ENCODE measurements at places on chromosomes 5 and 9. TPM values are rescaled to one million over a fixed set of nuclear protein-coding genes. Genes with fewer than 3 reads are reported as not detected.

GRCh38 chr9:2396622-2397285, 224.8 kb upstream of the VLDLR start:
- DNase-seq: no peak

Gene ARHGEF39
- 0.97 TPM for total RNA-seq

DNA sequence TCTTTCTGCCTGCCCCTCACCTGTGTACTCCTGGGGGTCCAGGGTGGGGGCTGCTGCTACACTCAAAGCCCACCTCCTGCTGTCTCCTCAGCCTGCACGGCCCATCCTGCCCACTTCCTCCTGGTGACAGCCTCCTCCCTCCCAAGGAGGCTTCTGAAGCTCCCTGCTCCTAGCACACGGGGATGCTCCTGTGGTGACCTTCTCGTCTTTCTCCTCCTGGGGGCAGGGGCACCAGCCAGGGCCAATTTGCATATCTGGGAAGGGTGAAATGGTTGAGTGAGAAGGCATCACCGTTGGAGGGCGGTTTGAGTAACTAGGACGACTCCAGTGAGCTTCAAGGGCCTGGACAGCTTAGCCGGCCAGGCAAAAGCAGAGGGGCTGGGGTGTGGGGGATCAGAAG, 51.9 kb upstream of the COL5A1 start:
- DNase-seq: no peak

DNA sequence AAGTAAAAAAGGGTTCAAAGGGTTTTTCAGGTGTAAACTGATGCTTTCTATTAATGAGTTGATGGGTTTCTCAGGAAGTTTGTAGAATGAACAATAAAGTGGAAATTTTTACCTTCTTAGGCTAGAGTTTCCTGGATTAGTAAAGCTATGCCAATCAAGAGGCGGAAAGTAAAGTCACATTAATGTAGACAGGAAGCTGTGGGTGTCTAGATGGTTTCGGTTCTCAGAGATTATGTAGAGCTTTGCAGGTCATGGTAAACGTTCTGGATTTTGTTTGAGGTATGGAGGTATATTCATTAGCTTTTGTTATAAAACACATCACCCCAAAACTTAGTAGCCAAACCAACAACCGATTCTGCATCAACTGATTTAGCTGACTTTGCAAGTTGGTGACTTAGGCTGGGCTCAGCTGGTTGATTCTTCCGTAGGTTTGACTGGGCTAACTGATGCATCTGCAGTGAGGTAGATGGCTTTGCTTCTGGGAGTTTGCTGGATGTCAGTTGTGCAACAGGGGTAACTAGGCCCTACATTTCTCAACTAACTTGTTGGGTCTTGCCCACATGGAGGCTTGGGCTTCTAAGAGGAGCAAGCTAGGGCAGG, 273.8 kb downstream of the MSX2 start:
- no peak for DNase-seq

Gene FOXD4L4
- not detected for total RNA-seq

DNA sequence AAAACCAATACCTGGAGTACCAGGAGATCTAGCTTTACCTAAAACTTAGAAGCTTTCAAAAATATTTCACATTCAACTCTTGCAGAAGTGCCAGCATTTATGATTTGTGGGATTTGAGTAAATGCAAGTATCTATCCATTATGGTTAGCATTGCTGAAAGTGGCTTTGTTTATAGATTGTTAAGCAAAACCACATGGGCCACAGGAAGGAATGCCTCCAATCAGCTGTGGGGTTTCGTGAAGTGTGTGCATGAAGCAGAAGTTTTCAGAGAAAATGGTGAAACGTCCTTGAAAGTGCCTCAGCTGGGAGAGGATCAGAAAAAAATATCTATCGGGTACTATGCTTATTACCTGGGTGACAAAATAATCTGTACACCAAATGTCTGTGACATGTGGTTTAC, 4.2 kb downstream of the LECT2 start:
- peak; percentile 70 for DNase-seq

Gene CACNA1B
- total RNA-seq: 0.43 TPM

- no peak for DNase-seq
Measured at GRCh38 chr9:92887880-92888338, 10.1 kb upstream of the ZNF484 start.

DNA sequence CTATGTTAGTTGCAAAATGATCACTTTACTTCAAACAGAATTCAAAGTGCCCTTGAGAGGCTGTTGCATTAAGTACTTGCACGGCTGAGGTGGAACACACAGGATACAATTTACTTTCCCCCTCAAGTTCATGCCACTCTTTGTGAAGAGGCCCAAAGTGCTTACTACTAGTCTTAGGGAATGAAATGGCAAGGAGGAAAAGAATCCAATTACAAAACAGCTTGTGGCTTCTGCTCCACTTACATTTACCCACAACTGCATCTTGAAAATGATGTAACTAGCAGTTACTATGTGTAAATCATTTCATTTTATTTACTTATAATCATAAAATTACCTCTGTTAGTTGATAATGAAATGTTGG, 14.6 kb downstream of the FOXD1 start:
- DNase-seq: no peak
